Uterus (tissue), 4 donors: ENCODE measurements at places on chromosomes 2 and 18. TPM values are rescaled to one million over a fixed set of nuclear protein-coding genes. Genes with fewer than 3 reads are reported as not detected.

Gene RGPD4
- total RNA-seq, result not detected

Gene OTOS
- not detected for total RNA-seq

Gene FAM110C
- total RNA-seq, result 0.51 TPM

Gene IL1A
- 0.41 TPM for total RNA-seq

Gene HAAO
- 25.1 TPM for total RNA-seq

Gene ORC4
- 32.6 TPM for total RNA-seq

Gene ASB3
- 68.8 TPM for total RNA-seq

Gene CHST9
- 0.21 TPM for total RNA-seq

Gene CD8B
- total RNA-seq, result 0.55 TPM

Gene CAPG
- 70.5 TPM for total RNA-seq

Gene FBXO48
- total RNA-seq, result 1.5 TPM

DNA sequence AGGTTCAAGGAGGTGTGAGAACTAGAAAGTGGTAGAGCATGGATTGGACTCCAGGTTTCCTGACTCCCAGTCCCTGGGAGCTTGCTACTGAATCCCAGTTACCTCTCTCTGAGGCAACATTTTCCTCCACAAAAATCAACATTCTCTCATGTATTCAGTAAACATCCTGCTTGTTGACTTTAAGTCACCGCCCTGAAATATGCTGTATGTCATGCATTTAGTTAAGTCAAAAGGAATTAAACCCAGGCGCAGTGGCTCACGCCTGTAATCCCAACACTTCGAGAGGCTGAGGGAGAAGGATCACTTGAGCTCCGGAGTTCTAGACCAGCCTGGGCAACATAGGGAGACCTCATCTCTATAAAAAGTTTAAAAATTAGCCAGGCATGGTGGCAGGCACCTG lies 3.8 kb downstream of the MATN3 start:
- DNase-seq, result no peak
- peaks cover 7% of the 10 kb centered on the region for H3K4me1 ChIP-seq
- H3K27ac ChIP-seq, result no peak overlapping the region
- H3K36me3 ChIP-seq, result no peaks in the 10 kb centered on the region
- H3K4me3 ChIP-seq, result no peak overlapping the region
- H3K27me3 ChIP-seq, result no peaks in the 10 kb centered on the region

GRCh38 chr2:46339200-46339599 lies 42.0 kb downstream of the EPAS1 start:
- H3K27me3 ChIP-seq, result no peaks in the 10 kb centered on the region
- H3K27ac ChIP-seq, result peak overlapping the region; percentile 88
- H3K4me3 ChIP-seq, result no peak overlapping the region
- peaks cover 6% of the 10 kb centered on the region for H3K4me1 ChIP-seq

DNA sequence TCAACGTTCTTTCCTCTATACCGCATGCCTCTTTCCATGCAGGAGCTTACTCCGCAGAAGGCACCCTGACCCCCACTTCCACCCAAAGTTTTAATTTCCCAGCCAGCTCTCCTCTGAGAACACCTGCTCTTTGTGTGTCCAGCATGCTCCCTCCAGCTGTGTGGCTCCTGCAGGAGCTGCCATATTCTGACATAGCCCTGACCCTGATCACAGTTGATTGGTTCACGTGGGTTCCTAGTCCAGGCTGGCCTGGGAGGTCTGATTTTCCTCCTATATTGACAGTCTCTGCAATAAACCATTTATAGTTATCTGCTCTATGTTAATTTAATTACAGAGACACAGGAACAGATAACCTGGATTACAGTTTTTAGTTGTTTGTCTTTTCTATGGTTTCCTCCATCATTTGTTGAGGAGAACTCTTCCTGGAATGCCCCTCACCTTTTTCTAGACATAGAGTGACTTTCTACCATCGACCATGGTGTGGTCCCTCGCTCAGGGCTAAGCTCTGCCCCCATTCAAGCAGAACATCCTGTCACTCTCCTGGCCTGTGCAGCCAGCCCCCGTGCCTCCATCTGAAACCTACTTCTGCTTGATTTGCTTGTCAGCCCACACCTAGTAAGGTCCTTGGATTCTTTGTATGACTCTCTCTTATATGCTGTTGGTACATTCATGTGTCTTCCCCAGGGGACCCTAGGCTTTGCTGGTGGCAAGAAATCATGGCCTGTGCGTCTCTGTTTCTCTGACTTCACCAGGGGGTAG lies 231.5 kb downstream of the LPIN1 start:
- H3K27ac ChIP-seq, result no peak overlapping the region
- DNase-seq, result no peak
- no peaks in the 10 kb centered on the region for H3K4me1 ChIP-seq
- H3K36me3 ChIP-seq, result no peaks in the 10 kb centered on the region
- H3K27me3 ChIP-seq, result no peaks in the 10 kb centered on the region

GRCh38 chr2:26567534-26567933 lies 73.6 kb downstream of the CIB4 start:
- no peak for DNase-seq
- H3K27me3 ChIP-seq, result peaks cover 4% of the 10 kb centered on the region
- H3K27ac ChIP-seq, result no peak overlapping the region
- H3K4me1 ChIP-seq, result no peaks in the 10 kb centered on the region
- no peaks in the 10 kb centered on the region for H3K36me3 ChIP-seq

- H3K27ac ChIP-seq, result no peak overlapping the region
- H3K36me3 ChIP-seq, result no peaks in the 10 kb centered on the region
- no peaks in the 10 kb centered on the region for H3K4me1 ChIP-seq
These were observed 189.4 kb downstream of the MSH2 start for GRCh38 chr2:47592381-47592780.

DNA sequence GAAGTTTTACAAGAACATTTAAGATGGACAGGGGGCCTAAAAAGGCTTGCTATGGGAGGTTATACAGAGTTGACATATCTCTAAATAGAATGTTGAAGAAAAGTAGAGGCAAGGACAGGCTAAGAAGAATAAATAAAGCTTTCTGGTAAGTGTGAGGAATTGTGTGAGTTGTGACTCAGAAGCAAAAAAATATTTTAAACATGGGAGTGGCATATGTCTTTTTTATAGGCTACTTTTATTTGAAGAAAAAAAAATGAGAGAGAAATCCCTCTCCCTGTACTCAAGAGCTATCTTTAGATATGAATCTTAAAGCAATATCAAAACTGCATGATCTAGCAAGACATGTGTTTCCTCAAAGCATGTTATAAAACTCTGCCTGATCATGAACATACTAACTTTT lies 41.1 kb downstream of the RAB3GAP1 start:
- H3K27ac ChIP-seq, result no peak overlapping the region
- H3K36me3 ChIP-seq, result no peaks in the 10 kb centered on the region
- no peaks in the 10 kb centered on the region for H3K27me3 ChIP-seq
- no peak overlapping the region for H3K4me3 ChIP-seq
- DNase-seq, result no peak

DNA sequence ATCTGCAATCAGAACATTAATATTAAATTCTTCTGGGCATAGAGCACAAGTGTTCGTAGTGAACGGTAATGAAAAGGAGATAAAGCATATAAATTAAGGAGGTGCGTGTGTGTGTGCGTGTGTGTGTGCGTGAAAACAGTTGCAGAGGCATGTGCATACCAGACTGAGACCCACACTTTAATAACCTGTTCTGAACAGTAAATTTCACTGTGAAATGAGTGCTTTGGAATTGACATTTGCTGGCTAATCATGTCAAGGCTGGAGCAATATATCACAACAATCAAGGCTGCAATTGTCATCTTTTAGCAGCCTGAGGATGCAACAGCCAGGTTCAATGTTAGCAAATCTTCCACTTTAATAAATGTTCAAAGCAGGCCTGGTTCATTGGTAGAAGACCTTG lies 57.9 kb downstream of the DCDC2C start:
- no peak overlapping the region for H3K27ac ChIP-seq
- no peaks in the 10 kb centered on the region for H3K36me3 ChIP-seq
- DNase-seq, result no peak
- H3K4me1 ChIP-seq, result no peaks in the 10 kb centered on the region

DNA sequence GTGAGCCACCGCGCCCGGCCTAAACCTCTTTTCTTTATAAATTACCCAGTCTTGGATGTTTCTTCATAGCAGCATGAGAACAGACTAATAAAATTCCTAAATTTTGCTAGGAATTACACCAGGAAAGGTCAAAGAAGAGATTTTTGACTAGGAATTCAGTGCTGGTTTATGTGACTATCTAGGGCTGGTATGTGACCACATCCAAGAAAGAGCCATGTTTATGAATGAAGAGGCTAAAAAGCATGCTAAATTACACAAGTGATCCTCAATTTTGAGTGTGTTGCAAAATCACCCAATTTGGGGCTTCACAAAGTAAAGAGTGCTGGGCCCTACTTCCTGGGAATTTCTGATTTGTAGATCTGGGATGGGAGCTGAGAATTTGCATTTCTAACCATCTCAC lies 123.6 kb downstream of the CSRNP3 start:
- no peaks in the 10 kb centered on the region for H3K27me3 ChIP-seq
- H3K4me3 ChIP-seq, result no peak overlapping the region
- H3K36me3 ChIP-seq, result no peaks in the 10 kb centered on the region

- DNase-seq, result no peak
- no peaks in the 10 kb centered on the region for H3K27me3 ChIP-seq
- H3K27ac ChIP-seq, result no peak overlapping the region
These were observed 30.0 kb downstream of the MRPL35 start for GRCh38 chr2:86229221-86229620.

DNA sequence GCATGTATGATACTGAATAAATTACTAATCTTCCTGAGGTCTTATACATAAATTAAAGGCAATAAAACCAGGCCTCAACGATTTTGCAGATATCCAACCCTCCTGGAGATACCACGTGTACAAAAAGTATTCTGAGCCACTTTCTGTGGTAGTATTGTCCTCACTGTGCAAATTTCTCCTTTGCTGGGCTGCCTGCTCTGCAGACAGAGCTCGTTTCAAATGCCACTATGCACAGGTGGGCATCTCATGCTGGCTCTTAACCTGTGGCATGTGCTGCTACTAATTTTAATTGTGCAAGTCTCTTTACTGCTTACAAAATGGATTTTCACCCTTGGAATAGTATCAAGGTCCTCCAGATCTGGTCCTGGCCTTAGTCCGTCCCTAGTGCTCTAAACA lies 66.4 kb upstream of the SLC16A14 start:
- H3K27me3 ChIP-seq, result no peaks in the 10 kb centered on the region
- no peaks in the 10 kb centered on the region for H3K4me1 ChIP-seq
- H3K36me3 ChIP-seq, result no peaks in the 10 kb centered on the region

DNA sequence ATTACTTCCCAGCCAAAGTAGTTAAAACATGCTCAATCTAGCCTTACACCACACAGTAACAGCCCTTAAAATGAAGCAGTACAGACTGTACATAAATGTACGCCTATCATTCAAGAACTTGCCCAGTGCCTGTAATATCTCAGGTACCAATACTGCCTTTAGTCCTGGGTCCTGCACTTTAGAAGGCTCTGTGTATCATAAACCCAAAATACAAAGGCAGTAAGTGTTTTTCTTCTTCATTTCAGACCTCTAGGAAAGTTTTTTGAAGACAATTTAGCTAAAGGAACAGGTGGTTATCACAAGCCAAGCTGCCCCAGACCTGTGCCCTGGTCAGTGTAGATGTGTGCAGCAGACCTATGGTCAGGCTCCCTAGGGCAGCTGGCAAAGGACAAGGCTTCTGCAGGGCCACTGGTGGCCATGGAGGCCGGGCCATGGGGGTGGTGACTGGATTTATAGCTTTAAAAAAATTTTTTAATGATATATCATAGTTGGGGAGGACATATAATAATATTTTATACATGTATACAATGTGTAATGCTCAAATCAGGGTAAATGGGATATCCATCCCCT lies 18.8 kb downstream of the LPIN2 start:
- H3K27ac ChIP-seq, result no peak overlapping the region
- no peak for DNase-seq

DNA sequence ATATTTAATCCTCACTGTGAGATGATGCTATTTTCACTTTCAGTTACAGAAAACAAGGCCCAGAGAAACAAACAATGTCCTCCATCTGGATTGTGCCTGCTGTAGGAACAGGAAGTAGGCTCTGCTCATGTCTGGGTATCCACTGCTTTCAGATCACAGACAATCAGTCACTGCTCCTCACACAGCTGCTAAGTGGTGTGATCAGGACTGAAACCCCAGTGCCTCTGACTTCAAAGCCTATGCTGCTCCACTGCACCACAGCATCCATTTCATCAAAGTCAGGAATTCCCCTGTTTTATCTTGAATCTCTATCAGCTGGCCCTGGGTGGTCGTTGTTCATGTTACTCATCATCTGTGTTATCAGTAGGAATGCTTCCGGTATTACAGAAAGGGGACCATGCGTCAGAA lies 303.8 kb upstream of the TRIB2 start:
- no peaks in the 10 kb centered on the region for H3K27me3 ChIP-seq
- no peak overlapping the region for H3K4me3 ChIP-seq
- no peak overlapping the region for H3K27ac ChIP-seq
- no peaks in the 10 kb centered on the region for H3K36me3 ChIP-seq
- DNase-seq, result no peak
- no peaks in the 10 kb centered on the region for H3K4me1 ChIP-seq

GRCh38 chr2:121400201-121400600 lies 115.2 kb upstream of the TFCP2L1 start:
- no peaks in the 10 kb centered on the region for H3K27me3 ChIP-seq
- no peaks in the 10 kb centered on the region for H3K36me3 ChIP-seq
- H3K4me1 ChIP-seq, result no peaks in the 10 kb centered on the region
- H3K4me3 ChIP-seq, result no peak overlapping the region
